ENCODE measurements at places on chromosomes 13 and 19.
A peak's percentile ranks its signal among the peaks of the same experiment; 100 is the strongest.

DNA sequence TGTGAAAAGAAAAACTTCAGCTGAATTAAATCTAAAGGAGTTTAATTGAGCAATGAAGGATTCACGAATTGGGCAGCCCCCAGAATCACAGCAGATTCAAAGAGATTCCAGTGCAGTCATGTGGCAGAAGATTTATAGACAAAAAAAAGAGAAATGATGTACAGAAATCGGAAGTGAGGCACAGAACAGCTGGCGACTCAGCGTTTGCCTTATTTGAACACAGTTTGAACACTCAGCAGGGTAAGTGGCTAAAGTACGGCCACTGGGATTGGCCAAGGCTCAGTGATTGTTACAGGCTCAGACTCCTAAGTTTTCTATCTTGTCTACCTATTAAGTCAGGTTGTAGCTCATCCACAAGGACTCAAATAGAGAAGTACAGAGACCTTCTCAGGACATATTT, 11.6 kb upstream of the CFAP97D2 start:
- peak; percentile 63 for DNase-seq

- no peak for DNase-seq
Measured at GRCh38 chr19:43735013-43735412, 19.1 kb downstream of the IRGC start.

GRCh38 chr13:82747958-82748357, 1134.3 kb downstream of the SLITRK1 start:
- DNase-seq = no peak

- no peak for DNase-seq
Measured at GRCh38 chr19:23482829-23483228, 87.6 kb upstream of the ZNF91 start.

DNA sequence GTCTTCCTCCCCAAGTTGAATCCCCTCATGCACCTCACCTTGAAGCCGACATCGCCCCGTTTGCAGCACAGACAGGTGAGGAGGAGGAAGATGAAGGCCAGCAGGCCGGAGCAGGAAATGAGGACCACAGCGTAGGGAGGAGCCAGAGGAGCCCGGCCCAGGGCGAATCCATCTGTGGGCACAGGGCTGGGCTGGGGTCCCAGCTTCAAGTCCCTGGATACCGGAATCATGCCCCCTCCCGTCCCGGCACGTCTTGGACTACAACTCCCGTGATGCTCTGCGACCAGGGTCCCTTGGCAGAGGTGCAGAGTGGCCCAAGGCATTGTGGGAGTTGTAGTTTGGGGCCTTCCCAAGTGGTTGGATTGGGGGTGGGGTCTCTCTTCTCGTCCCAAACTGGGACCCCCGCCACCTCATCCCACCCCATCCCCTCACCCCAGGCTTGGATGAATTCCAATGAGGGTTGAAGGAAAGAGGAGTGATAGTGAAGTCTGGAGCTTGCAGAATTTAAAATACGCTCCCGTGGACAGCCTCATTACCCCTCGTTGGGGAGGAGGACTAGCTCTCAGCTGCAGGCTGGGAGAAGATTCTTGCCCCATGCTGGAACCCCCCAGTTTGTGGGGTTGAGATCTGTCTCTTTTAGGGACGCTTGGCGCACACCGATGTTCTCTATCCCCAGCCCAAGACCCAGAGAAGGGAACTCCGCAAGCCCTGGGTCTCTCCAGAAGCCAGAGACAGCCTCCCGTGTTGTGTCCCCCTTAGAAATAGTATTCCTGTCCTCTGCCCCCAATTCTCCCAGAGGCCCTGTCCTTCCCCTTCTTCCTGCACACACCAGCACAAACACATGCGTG, 990 bp downstream of the LMTK3 start:
- peak; percentile 78 for DNase-seq

Data from hematopoietic multipotent progenitor cell treated with erythropoietin and hydrocortisone succinate and interleukin-3 and kit ligand, for 4 days (in vitro differentiated cells).